ENCODE measurements at places on chromosomes 2 and 18. TPM values are rescaled to one million over a fixed set of nuclear protein-coding genes. Genes with fewer than 3 reads are reported as not detected.

- peak; percentile 5 for DNase-seq
Observed at GRCh38 chr2:233857511-233858141, 3.3 kb upstream of the HJURP start.

Gene ZSCAN30
- total RNA-seq, result 14.6 TPM

Gene DSG3
- 0.07 TPM for total RNA-seq

GRCh38 chr2:177211576-177212105 lies 953 bp upstream of the HNRNPA3 start:
- peak; percentile 22 for DNase-seq

Gene FLACC1
- total RNA-seq, result 1.4 TPM
